Activated B cell treated with CpG ODN at 0.5 μM for 24 hours (primary cell): ENCODE measurements at places on chromosomes 3 and 15. TPM values are rescaled to one million over a fixed set of nuclear protein-coding genes. Genes with fewer than 3 reads are reported as not detected.

Gene SMCO1
- not detected in 2 replicates for total RNA-seq

- DNase-seq = no peak
These were observed 116.9 kb upstream of the ABHD17C start for GRCh38 chr15:80578206-80578595.

Gene MBD4
- total RNA-seq = 86.3 and 98.7 TPM in 2 replicates

Gene HRG
- total RNA-seq = not detected in 2 replicates

- no peak for DNase-seq
These were observed 518.9 kb downstream of the NR2F2 start for GRCh38 chr15:96849271-96849900.

Gene PAQR9
- not detected in 2 replicates for total RNA-seq

- no peak for DNase-seq
These were observed 509.3 kb upstream of the PPP2R3A start for GRCh38 chr3:135456108-135456790.

DNA sequence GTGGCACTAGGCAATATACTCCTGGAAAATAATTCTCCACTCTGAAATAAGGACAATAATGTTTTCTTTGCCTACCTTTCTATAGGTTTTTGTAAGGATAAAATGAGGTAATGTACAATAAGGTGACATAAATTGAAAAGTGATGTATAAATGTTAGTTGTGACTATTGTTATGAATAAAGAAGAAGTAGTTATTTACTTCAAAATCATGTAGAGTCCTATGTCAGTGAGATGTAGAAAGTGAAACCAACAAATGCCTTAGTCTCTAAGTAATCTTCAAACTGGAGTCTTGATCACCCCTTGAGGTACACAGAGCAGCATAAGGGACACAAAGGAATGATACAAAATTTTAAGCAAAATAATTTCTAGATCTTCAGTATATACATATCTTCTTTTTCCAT is 60.3 kb upstream of the TP63 start:
- no peak for DNase-seq

DNA sequence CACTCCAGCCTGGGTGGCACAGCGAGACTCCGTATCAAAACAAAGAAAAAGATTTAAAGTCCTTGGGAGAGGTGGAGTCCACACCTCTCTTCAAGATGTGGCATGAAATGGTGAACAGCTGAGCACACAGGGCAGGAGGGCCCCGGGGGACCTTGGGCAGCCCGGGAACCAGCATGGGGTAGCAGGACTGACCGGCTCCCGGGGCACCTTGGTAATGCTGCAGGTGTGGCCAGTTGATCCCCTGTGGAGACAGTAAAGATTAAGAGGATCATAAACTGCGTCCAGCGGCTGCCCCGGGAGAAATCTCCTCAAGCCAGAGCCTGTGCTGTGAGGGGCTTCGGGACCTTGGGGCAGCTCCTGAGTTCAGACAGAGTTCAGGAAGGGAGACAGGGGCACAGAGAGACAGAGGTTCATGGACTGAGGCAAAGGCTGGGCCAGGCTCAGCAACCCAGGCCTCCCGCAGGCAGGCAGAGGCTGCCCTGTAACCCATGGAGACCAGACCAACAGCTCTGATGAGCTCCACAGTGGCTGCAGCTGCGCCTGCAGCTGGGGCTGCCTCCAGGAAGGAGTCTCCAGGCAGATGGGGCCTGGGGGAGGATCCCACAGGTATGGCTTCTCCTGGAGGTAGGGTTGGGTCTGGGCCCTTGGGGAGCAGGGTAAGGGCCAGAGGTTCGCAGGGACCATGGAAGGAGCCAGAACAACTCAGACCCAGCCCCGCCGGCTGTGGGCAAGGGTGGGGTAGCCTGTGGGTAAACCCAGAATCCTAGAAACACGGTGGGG is at the start of gene NR2E3:
NR2E3 (plus strand) TSS at position 299 of the 780 bp plus-strand sequence; CDS start at position 489, 190 bp downstream.
- DNase-seq = no peak

DNA sequence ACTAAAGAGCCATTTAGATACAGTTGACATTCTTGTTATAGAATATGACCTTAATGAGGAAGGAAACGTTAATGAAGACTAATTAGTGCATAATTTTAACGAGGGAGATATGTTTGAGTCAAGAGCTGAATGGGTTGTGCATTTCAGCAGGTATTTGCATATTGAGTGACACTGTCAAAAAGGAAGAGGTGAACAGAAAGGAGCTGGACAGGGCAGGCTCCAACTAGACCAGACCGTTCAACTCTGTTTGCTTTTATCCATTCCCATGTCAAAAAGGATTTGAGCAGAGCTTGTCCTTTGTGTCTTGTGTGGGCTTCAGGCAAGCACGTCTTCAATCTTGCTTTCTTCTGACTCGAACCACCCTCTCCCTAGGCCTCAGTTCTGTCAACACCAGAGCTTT is 40.7 kb downstream of the B3GALNT1 start:
- DNase-seq = no peak

Gene CHRFAM7A
- total RNA-seq = 0.95 TPM in 1 of 2 replicates, not detected in the other

Gene SLC12A1
- total RNA-seq = not detected in 2 replicates

- no peak for DNase-seq
These were observed 27.9 kb downstream of the PLCL2 start for GRCh38 chr3:16912400-16913263.

DNA sequence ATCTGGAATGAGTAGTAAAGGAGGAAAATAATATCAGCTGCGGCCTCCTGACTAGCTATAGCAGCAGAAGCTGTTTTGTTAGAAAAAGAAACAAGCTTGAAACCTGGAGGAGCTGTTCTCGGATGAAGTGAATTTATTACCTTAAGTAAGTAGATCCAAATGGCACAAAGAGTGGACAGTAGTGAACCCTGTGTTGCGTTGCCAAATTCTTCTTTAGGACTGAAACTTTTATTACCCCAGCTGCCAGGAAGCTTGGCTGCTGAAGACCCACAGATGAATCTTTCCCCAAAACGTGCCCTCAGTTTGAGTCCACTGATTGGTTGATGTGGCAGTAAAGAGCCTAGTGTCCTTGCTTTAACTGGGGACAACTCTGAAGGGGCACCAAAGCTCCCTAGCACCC is 366.8 kb upstream of the GBE1 start:
- no peak for DNase-seq

Gene CORO2B
- total RNA-seq = 0.64 and 1.0 TPM in 2 replicates

DNA sequence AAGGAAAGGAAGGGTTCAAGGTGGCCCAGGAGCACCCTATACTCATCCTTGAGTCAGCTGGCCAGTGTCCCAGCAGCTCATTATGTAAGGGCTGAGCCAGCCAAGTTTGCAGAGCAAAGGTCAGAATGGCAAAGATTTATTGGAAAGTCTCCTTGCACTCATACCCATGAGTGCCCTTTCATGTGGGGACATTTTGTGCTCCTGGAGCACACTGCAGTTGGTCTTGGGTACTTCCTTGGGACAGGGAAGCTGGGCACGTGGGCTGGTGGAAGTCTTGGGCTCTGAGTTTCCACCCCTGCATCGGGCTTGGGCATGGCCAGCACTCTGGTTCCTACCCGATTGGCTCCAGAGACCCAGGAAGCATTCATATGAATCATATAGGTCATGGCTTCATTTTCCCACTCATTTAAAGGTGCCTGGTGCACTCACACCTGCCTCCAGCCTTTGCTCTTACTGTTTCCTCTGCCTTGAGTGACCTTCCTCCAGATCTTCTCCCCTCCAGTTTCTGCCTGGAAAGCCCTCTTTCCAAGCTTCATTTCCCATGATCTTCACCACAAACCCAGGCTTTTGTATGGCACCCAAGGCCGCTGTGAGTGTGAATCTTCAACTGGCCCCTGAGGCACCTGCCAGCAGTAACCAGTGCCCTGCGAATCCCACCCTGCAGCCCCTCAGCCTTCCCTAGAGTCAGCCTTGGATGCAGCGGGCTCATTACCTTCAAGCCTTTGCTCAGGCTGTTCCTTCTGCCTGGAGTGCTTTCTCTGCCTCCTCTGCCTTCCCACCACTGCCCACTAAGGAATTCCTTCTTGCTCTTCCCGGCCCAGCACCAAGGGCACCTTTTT is 10.5 kb upstream of the PRKCD start:
- DNase-seq = no peak

DNA sequence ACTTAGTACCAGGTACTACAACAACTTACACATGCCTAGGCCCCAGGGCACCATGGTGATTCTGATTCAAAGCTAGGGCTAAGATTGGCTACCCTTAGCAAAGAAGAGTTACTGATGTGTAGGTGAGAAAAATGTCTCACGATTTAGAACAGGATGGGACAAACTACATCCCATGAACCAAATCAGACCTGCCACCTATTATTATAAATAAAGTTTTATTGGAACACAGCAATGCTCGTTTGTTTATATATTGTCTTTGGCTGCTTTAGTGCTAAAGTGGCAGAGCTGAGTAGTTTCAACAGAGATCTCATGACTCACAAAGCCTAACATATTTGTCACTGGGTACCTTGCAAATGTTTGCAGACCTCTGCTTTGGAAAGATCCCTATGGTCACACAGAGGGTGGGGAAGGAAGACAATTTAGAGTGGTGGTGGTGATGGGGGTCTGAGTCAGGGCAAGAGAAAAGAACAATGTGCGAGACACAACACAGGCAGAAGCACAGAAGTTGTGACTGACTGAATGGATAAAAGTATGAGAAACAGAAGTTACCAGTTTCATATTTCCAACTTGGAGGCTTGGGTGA is 770.6 kb upstream of the CFAP20DC start:
- DNase-seq = no peak

DNA sequence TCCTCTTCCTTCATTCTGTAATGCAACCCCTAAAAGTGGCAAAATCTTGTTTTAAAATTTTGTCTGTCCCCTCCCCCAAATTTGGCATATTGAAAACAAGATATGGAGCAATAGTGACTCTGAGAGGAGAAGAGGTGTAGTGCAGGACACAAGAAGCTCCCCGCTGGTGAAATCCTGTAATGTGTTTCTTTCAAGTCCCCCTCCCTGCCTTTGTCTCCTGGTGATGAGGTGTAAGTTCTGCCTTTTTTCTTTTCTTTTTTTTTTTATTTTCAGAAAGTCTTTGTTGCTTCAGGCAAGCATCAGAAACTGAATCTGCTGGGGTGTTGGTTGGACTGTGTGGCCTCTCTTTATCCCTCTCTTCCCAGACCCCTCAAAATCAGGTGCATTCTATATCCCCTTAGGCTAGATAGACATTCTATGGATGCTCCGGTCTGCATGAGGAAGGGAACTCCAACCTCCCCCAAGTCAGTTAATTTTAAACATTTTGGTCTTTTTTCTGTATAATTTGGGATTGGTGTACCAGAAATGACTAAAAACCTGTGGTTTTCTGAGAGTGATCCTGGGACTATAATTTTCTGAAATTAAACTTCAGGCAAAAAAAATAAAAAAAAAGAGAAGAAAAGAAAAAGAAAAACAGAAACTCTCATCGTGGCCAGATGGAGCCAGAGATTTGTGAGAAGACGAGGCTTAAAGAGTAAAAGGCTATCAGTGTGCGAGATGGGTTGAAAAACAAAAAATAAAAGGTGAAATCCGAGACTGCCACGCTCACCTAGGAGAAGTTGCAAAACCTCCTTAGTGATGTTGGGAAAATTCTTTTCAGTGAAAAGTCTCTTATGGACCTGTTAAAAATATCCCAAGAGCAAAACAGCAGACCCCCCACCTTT is 21.4 kb downstream of the ACKR2 start:
- DNase-seq = no peak

- no peak for DNase-seq
These were observed 68.2 kb downstream of the SIDT1 start for GRCh38 chr3:113600418-113601182.

Gene STARD9
- 5.5 and 7.1 TPM in 2 replicates for total RNA-seq

Gene ZNF502
- total RNA-seq = 5.0 and 6.5 TPM in 2 replicates

Gene SPSB4
- total RNA-seq = not detected in 2 replicates

DNA sequence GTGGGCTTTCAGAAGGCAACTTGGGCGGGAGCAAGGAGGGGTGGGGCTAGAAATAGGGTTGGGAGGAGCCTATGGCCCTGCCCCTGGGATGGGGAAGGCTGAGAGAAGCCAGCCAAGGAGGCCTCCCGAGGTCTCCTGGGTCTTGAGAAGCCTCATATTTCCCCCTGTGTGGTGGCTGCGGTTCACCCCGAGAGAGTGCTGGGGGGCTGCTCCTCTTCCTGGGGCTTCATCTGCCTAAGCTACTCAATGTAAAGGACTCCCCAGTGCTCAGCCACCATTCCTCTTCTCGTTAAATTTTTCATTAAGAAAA is 174.3 kb downstream of the SMAD6 start:
- DNase-seq = no peak

GRCh38 chr15:92770641-92771040 is 115.1 kb upstream of the FAM174B start:
- no peak for DNase-seq

GRCh38 chr3:32104492-32104891 is 1.9 kb upstream of the GPD1L start:
- DNase-seq = no peak

DNA sequence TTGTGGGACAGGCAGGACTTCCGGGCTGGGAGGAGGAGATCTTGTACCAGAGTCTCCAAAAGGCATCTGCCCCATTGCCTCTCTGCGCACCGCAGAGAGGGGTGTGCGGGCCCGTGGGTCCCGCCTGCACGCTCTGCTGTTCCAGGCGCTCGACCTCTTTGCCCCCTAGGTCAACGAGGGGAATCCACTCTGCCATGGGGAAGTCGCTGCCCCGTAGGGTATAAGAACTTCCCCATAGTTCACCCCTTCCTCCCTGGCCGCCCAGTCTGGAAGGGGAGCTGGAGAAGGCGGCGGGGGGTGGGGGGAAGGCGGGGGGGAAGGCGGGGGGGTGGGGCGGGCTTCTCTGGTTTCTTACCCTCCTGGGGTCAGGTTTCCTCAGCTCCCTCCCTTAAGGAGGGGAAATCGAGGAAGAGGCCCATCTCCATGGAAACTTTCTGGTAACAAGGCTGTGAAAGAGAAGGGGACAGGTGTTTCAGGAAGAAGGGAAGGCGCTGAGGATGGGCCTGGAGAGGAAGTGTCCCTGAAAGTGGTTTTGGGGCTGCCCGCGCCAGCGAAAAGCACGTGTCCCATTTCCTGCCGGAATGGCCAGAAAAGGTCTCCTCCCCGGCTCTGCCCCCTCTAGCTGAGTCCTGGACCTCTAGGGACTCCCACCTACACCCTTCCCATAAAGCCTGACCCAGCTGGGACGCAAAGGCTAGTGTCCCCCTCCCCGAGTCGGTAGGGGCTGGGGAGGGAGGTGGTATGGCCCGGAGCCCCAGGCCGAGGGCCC is 27.5 kb downstream of the NR1I2 start:
- DNase-seq = no peak

DNA sequence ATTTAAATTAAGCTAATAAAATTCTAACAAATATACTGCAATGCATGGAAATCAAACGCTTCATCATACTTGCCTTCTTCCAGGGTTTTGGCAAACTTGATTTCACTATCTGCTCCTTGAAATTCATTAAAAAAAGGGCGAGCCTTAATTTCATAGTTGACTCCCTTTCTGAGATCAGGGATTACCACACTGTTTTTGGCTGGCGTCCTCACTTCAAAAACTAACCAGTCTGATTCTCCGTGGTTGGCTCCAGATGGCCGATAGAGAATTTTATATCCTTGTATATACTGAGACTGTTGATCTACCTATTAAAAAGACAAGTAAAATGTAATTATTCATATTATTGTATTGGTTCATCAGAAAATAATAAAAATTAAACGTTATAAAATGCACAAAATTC is 1106.8 kb downstream of the ROBO1 start:
- DNase-seq = no peak
